ENCODE measurements at places on chromosomes 2 and 18.
A peak's percentile ranks its signal among the peaks of the same experiment; 100 is the strongest.

GRCh38 chr2:71705171-71705960 is 252.0 kb downstream of the DYSF start:
- DNase-seq = no peak

DNA sequence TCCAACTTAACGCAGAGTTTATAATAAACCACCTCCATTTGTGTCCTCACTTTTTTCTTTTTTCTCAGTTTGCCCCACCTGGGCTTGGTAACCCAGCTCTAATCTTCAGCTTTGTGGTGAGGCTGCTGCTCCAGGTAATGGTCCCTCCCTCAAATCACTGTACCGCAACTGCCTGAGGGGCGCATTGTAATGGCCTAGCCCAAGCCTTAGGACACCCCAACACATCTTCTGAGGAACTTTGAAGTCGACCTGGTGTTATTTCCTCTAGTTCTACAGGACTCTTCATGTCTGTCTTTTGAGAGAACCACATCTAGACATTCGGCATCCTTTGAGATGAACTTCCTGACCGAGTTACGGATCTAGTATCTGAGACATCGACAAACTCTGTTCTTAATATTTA is 99.7 kb downstream of the PLEKHM3 start:
- no peak for DNase-seq

DNA sequence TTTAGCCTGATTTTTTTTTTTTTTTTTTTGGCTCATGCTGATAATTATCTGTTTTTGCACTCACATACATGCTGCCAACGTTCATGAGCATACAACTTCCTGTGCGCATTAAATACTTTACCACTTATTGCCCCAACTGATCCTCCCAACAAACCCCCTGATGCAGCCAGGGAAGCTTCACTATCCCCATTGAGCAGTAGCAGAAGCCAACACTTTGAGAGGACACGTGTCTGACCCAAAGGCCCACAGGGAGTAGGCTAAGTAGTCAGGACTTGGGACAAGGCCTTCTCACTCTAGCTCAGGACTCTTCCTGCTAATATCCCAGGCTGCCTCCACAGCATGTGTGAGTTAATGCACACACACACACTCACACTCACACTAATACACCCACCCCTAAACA is 36.2 kb upstream of the MAT2A start:
- DNase-seq = no peak

DNA sequence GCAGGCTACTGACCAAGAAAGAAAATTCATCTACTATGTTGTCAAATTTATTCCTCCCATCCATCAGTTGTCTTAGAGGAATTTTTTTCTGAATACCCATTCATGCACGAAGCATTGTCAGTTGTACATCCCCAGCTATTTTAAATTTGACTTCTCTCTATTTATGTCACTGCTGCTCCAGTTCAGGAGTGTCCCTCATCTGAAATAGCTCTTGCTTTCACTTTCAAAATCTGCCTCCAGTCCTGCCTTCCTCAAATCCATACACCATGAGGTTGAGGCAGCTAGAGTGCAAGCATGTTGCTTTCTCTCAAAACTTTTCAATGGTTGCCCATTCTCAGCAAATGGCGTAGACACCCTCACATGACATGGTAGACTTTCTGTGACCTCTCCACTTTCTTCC is 335.4 kb upstream of the CDH2 start:
- DNase-seq = no peak

GRCh38 chr2:25557179-25558036 is 116.0 kb downstream of the DTNB start:
- no peak for DNase-seq

DNA sequence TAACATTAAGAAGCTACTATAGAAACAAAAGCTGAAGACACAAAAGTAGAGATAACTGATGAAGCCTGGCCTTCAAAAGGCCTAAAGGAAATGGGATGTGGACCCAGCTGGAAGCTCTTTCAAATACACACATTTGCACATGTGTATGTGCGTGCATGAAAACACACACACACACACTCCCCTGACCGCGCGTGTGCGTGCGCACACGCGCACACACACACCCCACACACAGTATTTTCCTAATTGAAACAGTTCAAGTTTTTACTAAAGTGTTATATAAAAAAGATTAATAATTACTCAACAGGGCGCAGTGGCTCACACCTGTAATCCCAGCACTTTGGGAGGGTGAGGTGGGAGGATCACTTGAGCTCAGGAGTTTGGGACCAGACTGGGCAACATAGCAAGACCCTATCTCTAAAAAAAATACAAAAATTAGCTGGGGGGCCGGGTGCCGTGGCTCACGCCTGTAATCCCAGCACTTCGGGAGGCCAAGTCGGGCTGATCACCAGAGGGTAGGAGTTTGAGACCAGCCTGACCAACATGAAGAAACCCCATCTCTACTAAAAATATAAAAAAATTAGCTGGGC is 111.5 kb downstream of the PLEKHM3 start:
- DNase-seq = no peak

DNA sequence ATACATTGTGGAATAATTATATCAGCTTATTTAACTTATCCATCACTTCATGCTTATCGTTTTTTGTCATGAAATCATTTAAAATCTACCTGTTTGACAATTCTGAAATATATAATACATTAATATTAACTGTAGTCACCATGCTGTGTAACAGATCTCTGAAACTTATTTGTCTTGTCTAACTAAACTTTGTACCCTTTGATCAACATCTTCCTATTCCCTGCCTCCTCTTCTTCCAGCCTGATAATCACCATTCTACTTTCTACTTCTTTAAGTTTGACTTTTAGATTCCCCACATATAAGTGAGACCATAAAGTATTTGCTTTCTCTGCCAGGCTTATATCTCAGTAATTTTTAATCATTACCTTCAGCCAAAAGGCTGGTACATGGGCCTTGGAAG is 134.2 kb upstream of the LINC00305 start:
- DNase-seq = no peak

DNA sequence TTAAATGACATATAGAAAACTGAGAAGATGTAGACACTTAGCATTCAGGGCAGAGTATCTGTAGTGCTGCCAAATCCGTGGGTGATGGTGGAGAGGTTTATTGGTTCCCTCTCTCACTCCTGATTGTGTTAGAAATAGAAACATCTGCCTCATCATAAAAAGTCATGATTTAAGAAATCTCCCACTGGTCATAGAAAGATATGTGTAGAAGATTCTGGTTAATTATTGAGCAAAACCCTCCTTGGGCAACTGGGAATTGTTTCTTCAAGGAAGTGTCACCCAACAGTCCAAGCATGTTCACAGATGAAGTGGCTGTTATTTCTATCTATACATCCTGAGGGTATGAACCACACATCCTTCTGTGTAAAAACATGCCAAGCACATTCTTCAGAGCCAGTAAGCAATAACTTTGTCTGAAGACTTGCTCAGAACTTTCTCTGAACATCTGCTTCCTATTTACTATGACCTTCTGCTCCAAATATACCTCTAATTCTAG is 33.6 kb upstream of the CHRNA1 start:
- no peak for DNase-seq

DNA sequence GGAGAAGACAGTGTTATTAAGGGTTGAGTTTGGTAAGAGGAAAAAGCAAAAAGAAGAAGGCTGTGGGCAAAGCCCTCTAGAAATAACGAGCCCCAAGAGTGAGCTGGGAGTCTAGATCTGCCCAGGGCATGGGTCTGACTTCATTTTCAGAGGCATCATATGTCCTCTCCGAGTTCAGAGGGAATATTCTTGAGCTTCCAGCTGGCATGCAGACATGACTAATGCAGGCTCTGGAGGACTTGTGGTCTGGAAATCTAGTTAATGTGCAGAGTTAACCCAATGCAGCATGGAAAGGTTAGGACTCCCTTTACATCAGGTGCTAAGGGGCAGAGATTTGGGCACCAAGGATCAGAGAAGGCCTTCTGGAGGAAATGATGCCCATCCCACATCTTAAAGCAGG is 7.3 kb downstream of the ACMSD start:
- DNase-seq = peak; percentile 61

- no peak for DNase-seq
These were observed 3.5 kb downstream of the LOXL3 start for GRCh38 chr2:74550231-74550630.

GRCh38 chr2:200158647-200159356 is 147.7 kb upstream of the SPATS2L start:
- DNase-seq = no peak

DNA sequence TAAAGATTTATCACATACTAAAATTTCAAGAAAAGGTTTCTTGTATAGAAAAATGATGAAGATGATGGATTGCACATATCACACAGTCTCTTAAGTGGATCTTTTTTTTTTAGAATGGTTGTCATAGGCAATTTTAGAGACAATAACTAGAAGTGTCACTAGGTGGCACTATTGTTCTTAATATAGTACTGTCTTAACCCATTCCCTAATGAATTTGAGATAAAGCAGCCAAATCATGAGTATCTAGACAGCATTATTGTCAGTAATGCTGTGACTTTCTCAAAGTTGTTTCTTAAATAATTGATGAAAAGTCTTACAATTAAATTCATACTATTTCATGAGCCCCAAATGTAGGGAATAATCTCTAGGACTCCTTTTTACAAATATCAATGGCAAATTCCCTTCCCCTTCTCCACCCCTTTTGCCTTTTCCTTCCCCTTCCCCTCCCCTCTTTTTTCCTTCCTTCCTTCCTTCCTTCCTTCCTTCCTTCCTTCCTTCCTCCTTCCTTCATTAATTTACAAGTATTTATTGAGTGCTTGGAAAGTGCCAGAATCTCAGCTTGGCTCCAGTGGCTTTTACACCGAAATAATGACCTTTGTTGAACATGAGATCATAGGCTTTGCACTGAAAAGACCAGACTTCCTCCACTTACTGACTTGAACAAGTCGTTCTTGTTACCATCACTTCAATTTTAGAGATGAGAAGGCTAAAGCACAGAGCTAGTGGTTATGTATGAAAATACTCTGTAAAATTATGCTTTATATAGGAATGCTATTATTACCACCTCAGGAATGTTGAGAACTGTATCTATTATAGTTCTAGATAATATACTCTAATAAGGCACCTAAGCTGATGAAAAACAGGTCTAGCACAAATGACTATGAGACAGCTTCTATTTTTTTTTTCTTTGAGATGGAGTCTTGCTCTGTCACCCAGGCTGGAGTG is 19.8 kb downstream of the MYL12B start:
- peak; percentile 54 for DNase-seq

DNA sequence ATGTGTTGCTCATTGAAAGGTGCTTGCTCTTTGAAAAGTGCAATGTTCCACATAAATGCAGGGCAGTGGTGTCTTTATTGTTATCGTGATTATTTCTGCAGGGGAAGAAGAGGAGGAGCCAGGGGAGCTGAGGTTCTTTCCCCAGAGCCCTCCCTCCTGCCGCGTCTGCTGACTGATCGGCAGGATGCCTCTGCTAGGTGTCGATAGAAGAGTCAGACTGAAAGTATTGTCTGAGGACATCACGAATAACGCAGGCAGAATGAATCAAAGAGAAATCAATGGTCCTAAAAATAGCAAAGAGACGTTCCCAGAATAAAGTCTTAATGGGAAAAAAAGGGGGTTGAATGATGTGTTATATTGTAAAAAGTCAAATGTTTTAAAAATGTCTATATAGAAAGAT is 47.4 kb upstream of the SIX3 start:
- no peak for DNase-seq

- DNase-seq = peak; percentile 71
These were observed 27.5 kb downstream of the STAMBP start for GRCh38 chr2:73856214-73856613.

- no peak for DNase-seq
These were observed 31.7 kb upstream of the ARL4C start for GRCh38 chr2:234528410-234529148.

DNA sequence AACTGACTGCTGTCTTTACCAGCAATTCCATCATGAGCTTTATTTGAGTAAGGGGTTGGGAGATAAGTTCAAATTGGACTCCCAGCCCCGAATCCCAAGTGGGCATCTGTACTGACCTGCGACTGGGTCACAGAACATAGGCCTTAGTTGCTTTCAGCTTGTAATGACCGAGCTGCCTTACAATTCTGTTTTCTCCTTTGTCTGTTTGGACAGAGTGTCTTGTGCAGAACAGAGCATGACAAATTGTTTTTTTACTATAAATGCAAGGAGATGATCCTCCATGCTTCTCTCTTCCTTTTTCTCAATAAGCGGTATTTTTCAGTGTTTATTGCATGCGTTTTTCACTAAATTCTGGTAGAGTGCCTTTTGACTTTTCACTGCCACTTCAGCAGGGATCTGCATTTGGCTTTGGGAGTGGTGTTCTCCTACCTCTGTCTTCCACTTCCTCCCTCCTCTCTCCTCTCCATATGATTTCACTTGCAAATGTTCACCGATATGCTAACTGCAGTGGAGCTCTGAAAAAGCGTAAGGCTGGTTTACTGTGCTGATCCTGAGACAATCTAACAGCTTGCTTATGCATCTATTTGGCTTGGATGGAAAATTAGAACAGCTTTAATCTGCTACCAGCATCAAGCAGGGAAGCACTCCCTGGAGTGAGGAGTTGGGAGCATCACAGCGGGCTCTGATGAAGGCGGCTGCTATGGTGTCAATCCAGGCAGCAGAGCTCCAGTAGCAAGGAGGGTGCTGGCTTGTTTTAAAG is 158.8 kb upstream of the SMIM21 start:
- no peak for DNase-seq

DNA sequence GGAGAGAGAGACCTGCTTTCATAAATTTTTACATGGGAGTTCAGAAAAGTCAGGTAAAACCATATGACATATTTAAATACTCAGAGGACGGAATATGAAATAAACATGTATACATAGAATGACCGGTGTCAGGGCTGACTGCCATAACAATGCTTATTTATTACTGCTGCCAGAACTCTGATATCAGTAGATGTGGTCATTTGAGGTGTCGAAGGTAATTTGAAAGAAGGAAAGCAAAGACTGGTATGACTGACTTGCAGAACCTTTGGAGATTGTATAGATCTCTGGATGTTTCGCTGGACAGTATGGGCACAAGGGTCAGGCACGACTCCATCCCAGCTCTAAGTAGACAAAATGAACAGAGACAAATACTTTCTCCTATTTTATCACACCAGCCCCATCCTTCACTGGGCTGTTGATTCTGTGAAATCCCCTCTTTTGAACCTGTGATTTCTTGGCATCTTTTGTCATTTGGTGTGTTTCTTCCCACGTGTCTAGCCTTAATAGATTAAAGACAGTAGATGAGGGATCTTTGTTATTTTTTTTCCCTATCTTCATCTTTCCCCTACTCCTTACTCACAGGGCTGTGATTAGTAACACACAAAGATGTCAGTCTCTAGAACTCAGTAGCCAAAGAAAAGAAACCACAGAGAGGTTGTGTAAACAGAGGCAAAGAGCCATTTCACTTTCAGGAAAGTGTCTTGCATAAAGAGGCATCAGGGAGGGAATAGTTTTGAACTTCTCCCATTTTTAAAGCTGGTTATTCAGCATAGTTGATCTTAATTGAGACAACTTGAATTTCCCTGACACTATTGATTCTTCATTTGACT is 61.6 kb downstream of the ICOS start:
- DNase-seq = no peak

DNA sequence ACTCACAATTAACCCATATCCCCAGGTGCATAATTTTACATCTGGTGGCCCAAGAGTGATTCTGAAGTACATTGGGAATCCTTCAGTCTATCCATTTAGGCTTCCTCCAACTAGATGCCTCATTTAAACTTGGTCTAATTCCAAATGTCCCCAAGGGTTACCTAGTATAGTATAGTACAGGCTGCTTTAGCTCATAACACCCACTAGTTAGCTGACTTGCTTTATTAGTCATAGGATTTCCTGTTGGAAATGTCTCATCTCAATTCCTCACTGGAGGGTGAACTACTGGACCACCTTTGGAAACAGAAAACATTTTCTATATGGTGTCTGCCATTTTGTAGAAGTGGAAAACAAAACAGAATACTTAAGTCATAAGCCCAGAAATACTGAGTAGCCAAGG is 202.5 kb upstream of the SESTD1 start:
- DNase-seq = peak; percentile 28

GRCh38 chr2:212659441-212659840 is 120.8 kb upstream of the ERBB4 start:
- no peak for DNase-seq

All from NCI-H226 (cell line).